ENCODE measurements at places on chromosomes 4 and X.
A peak's percentile ranks its signal among the peaks of the same experiment; 100 is the strongest.

DNA sequence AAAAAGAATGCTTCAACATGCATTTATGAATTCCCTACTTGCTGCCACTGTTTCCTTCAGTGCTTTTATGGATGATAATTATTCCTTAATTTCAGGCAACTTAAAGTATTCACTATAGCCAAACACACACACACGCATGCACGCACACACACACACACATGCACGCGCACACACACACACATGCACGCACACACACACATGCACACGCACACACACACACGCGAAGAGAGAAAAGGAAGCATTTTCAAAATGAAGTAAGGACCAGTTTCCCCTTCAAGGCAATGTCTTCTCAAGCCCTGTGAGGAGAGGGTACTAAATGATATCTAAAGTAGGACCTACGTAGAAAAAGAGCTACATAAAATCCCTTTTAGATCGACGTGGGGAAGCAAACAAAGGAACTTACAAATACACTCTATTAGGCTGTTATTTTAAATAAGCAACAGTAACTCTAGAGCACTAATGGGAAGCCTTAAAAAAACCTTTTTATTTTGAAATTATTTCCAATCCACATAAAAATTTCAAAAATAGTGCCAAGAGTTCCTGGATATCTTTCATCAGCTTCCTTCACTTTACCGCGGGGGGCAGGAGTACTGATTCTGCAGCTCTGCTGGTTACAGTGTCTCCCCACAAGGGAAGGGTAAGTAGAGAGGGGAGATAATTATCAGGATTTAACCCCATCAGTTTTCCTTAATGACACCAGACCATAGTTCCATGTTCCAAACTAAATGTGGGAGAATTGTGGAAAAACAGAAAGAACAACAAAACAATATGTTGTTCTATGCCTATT, 13.7 kb downstream of the IRF2 start:
- DNase-seq, result no peak

DNA sequence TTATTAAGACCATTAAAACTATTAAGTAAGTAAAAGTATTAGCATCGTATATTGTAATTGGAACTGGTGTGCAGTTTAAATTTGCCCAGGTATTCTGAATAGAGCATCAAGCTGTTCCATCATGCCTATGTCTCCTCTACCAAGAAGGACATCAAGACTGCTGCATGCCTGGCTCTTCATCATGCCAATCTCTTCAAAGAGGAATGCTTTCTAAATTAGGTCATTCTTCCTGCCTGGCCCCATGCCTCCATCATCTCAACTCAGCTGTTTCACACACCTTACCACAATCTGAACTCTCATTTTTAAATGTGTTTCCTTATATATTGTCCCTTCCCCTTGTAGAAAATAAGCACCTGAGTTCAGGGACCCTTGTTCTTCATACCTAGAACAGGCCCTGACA, 270.5 kb upstream of the PPARGC1A start:
- no peak for DNase-seq

GRCh38 chrX:22135171-22135711, 103.1 kb downstream of the PHEX start:
- no peak for DNase-seq

DNA sequence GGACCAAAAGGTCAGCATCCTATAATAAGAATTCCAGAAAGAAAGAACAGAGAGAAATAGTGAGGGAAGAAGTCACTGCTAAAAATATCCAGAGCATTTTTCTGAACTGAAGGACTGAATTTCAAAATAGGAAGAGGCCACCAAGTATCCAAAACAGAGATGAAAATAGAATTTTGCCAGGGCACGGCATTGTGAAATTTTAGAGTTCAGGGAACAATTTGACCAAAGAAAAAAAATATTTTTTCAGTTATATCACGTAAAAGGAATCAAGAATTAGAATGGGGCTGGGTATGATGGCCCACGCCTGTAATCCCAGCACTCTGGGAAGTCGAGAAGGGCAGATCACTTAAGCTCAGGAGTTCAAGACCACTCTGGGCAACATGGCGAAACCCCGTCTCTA, 65.4 kb downstream of the FGFBP1 start:
- no peak for DNase-seq

DNA sequence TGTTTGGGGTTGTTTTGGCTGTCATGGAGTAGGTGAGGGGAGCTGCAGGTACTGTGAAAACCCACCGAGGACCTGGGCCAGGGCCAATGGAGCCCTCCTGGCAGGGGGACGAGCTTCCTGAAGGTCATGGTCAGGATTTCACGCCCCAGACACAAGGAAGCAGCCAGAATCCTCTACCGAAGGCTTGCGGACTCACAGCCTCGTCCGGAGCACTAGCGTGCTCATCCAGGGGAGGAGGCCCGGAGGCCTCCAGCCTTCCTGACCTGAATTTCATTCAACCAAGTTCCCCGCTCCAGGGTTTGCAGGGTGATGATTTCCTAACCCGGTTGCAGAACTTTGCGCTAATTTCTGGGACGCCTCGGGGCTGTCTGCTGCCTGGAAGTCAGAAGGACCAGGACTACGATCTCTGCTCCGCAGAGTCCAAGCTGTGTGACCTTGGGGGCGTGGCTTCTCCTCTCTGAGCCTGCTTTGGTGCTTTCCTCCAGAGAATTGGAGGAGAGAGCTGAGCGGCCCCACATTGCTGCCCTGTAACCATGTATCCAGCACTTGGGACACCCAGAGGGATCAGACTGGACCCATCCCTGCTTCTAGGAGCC, 56.2 kb upstream of the ADRA2C start:
- no peak for DNase-seq

GRCh38 chr4:123304151-123304964, 92.2 kb upstream of the SPRY1 start:
- no peak for DNase-seq

DNA sequence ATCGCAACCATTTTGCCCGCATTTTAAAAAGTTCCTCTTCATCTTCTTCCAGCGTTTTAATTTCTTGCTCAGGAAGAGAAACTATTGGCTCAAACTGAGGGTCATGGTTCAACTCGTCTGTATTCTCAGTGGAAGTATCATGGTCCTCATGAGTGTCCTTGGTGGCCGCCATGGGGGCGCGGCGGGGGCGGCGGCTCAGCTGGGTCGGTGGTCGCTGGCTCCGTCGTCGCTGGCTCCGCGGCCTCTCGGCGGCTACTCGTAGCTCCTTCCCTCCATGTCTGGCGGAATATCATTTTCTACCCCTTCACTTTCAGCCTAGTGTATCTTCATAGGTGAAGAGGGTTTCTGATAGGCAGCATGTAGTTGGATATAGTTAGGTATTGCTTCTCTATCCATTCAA, 492.0 kb upstream of the MAGEB18 start:
- DNase-seq, result no peak

DNA sequence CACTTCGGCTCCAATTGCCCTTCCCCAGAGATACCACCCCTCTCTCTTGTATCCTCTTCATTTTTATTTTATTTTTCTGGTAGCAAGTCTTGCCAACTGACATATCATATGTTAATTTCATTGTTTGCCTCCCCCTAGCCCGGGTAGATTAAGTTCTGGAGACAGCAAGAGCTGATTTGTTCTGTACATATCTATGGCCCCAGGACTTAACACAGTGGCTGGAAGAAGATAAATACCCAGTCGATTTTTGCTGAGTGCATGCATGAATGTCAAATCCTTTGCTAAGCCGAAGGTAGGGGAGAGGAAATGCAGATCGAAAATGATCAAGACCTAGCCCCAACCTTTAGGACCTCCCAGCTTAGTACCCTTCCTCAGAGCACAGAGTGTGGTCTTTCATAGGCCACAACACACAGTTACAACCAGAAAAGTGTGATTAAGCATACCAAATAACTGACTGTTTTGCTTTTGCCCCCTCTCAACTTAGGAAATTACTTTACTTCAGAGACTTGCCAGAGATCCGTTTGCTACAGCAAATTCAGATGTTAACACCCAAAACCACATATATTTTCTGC, 58.7 kb upstream of the KLF3 start:
- no peak for DNase-seq

- DNase-seq, result no peak
These were observed 1718.9 kb downstream of the C4orf33 start for GRCh38 chr4:130814896-130815295.

DNA sequence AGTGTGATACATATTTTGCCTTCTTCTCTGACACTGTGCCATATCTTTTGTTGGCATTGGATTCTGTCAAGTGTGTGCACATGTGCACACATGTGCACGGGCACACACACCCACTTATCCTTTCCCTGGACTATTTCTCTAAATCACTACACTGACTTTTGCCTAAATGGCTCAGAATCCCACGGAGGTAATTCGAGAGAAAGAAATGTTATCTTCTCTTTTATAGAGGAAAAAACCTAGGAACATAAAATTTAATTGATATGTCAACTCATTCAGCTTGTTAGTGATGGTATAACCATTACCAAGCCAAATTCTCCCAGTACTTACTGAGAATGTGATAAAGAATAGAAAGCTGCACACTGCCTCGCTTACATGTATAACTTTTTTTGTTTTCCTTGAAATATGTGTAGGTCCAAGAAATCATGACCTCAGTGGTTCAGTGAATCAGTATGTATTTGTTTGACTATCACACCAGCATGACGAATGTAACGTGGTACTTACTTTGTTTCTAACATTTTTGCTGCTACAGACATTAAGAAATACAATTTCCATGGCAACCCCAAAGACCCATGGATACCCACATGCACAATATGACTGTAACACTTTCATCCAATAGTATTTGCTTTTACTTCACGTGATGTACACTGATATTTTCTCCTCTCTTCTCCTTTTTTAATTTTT, 163.0 kb downstream of the PCDH7 start:
- DNase-seq, result no peak

GRCh38 chr4:189613207-189613606, 327.5 kb upstream of the FRG1 start:
- no peak for DNase-seq

DNA sequence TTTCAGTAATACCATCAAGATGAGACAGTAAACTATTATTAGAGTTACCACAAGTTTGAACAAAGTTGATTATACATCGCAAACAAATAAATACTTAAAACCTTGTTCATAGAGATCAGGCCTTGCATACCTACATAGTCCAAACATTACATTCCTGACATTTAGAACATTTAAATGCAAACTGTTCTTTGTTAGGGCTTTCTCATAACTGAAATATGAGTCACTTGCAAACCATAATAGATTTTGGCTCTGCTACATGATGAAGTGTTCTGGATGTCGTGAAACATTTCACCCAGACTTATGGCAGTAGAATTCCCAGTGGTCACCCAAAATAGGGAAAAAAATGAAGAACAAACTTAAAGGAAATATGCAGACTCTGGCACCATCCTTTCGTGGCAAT, 75.0 kb downstream of the FAT4 start:
- no peak for DNase-seq

DNA sequence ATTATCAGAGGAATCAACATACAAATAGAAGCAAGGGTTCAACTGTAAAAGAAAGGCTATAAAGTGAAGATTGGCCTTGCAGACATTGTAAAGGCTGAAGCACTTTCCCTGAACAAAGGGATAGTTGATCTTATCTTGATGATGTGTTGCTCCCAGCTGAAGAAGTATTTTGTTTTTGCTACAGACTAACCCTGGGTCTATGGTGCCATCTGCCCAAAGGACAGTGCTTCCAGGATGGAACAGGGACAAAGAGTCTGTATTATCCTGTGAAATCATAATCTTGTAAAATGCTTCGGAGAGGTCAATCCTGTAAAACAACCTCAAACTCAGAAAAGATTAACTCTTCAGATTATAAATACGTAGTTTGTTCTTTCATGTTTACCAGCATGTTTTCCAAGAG, 251.7 kb upstream of the ANKRD50 start:
- DNase-seq, result no peak

GRCh38 chr4:173682609-173683008, 152.6 kb upstream of the HAND2 start:
- DNase-seq, result no peak

- no peak for DNase-seq
These were observed 295.6 kb downstream of the SH2D1A start for GRCh38 chrX:124641737-124642491.

DNA sequence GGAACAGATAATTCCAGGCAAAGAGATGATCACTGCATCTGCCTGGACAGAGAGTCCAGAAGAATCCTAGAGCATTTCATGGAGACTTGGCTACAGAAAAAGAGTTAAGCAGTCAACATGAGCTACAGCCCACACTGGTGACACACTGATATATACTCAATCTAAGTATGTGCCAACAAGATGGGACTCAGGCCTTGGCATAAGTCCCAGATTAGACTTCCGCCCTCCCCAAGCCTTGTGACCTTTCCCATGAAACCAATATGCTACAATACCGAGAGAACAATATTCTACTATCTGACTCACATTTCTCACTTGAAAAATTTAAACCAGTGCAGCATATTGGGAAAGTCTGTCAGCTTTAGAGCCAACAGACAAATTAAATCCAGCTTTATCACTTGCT, 65.7 kb upstream of the SLITRK2 start:
- DNase-seq, result no peak

GRCh38 chr4:77856152-77856551, 6.5 kb upstream of the MRPL1 start:
- no peak for DNase-seq

- DNase-seq, result peak; percentile 9
These were observed 17.0 kb upstream of the TMEM154 start for GRCh38 chr4:152696764-152697261.

DNA sequence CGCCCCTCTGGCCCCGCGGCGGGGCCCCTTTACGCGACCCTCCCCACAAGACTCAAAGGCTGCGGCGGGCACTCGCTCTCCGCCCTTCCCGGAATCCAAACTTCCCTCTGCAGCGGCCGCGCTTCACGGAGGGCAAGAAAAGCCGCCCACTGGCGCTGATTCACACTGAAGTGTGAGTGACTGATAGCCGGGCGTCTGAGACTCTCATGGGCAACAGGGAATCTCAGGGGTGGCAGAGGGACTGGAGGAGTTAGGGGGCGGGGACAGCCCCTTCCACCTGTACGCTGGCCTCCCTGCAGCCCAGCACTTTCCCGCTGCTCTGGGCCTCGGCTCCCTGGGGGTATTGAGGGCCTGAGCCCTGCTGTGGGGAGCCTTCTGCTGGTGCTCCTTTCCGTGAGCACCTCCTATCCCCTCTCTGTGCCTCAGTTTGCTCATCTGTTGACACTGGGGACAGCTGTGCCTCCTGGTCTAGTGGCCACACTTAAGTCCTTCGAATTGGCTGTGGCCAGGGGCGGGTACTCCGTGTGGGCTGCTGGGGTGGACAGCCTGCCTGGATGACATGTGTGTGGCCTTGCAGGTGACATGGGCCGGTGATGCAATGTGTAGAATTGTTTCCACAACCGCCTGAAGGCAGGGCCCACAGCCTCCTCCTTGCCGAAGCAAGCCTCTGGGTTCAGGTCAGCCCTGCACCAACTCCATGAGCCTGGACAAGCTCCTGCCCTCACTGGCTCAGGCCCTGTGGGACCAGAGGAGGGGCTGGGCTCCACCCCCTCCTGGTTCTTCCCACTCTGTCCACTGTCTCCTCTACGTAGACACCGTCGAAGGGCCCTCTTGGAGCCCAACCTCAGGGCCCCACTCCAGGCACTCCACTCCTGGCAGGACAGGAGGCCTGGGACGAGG, 951 bp downstream of the SH3BP2 start:
- peak; percentile 54 for DNase-seq

- no peak for DNase-seq
These were observed 497 bp upstream of the THAP9 start for GRCh38 chr4:82900066-82900410.
